ENCODE measurements at places on chromosomes 4 and X. TPM values are rescaled to one million over a fixed set of nuclear protein-coding genes. Genes with fewer than 3 reads are reported as not detected.

The CD38 gene
- total RNA-seq: 93.4 TPM

The CHRNA9 gene
- total RNA-seq: 0.82 TPM

The DDIT4L gene
- not detected for total RNA-seq

The RTL9 gene
- total RNA-seq: not detected

The EREG gene
- not detected for total RNA-seq

The AKAP14 gene
- total RNA-seq: not detected

The QRFPR gene
- not detected for total RNA-seq

GRCh38 chr4:117545039-117545438, 459.7 kb upstream of the TRAM1L1 start:
- H3K36me3 ChIP-seq: no peaks in the 10 kb centered on the region
- no peak for DNase-seq
- H3K4me1 ChIP-seq: no peaks in the 10 kb centered on the region
- H3K27me3 ChIP-seq: no peaks in the 10 kb centered on the region
- no peak overlapping the region for H3K4me3 ChIP-seq
- H3K27ac ChIP-seq: no peak overlapping the region

- no peak overlapping the region for H3K4me3 ChIP-seq
- no peak for DNase-seq
- no peaks in the 10 kb centered on the region for H3K36me3 ChIP-seq
Measured at GRCh38 chrX:143095816-143096215, 70.1 kb downstream of the SPANXN4 start.

DNA sequence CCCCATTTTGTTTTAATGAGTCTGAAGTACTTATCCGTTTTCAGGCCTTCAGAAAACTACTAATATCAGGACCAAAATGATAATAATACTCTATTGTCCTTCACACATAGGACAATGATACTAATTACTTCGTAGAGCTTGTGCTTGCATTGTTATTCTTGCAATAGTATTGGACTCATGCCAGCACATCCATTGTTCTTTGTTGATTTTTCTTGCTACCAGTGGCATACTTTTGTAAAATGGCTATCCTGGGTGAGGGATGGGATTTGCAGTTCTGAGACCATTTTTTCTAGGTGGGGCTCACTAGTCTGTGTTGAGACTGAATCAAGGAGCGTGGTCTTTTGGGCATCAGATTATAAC, 195.3 kb downstream of the MAML3 start:
- no peaks in the 10 kb centered on the region for H3K4me1 ChIP-seq
- no peak overlapping the region for H3K27ac ChIP-seq
- no peaks in the 10 kb centered on the region for H3K36me3 ChIP-seq
- peaks cover 15% of the 10 kb centered on the region for H3K27me3 ChIP-seq
- no peak overlapping the region for H3K4me3 ChIP-seq
- no peak for DNase-seq

DNA sequence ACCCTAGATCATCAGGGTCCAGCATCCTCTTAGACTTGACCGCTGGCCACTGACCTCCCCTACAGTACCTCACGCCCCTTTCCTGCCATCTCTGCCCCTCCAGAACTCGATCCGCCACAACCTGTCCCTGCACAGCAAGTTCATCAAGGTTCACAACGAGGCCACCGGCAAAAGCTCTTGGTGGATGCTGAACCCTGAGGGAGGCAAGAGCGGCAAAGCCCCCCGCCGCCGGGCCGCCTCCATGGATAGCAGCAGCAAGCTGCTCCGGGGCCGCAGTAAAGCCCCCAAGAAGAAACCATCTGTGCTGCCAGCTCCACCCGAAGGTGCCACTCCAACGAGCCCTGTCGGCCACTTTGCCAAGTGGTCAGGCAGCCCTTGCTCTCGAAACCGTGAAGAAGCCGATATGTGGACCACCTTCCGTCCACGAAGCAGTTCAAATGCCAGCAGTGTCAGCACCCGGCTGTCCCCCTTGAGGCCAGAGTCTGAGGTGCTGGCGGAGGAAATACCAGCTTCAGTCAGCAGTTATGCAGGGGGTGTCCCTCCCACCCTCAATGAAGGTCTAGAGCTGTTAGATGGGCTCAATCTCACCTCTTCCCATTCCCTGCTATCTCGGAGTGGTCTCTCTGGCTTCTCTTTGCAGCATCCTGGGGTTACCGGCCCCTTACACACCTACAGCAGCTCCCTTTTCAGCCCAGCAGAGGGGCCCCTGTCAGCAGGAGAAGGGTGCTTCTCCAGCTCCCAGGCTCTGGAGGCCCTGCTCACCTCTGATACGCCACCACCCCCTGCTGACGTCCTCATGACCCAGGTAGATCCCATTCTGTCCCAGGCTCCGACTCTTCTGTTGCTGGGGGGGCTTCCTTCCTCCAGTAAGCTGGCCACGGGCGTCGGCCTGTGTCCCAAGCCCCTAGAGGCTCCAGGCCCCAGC, 5.2 kb downstream of the FOXO4 start:
- H3K27ac ChIP-seq: peak overlapping the region; percentile 57
- H3K4me1 ChIP-seq: peaks cover 69% of the 10 kb centered on the region
- peaks cover 19% of the 10 kb centered on the region for H3K36me3 ChIP-seq
- H3K4me3 ChIP-seq: no peak overlapping the region

DNA sequence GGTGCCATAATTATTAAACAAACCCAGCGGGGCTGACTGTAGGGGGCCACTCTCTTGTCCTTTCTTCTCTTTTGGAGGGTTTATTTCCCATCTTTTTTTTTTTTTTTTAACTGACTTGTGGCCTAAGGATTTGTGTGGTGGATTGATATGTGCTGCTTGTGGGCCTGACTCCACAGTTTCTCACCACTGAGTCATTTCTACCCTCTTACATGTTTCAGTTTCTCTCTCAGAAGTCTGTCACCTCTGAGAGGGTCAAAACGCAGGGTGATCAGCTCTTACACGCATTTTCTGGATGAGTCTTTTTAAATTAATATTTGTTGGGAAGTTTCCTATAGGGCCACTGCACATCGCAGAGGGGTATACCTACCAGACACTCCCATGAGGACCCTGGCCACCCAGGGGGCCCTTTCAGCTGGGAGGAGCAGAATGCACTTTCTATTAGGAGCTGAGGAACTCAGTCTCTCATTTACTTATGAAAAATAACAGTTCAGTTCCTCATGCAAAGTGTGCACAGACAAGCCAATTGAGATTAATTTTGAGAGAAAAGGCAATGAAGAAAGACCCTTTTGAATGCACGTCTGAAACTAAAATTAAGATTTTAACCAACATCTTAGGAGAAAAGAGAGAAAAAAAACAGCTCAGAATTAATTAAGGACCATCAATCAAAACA, 407.9 kb downstream of the TECRL start:
- no peak overlapping the region for H3K4me3 ChIP-seq
- H3K36me3 ChIP-seq: no peaks in the 10 kb centered on the region
- H3K27me3 ChIP-seq: no peaks in the 10 kb centered on the region
- no peaks in the 10 kb centered on the region for H3K4me1 ChIP-seq

- H3K27me3 ChIP-seq: peaks cover 15% of the 10 kb centered on the region
- no peaks in the 10 kb centered on the region for H3K4me1 ChIP-seq
- no peak for DNase-seq
- H3K36me3 ChIP-seq: no peaks in the 10 kb centered on the region
Measured at GRCh38 chr4:48439988-48440387, 43.2 kb upstream of the SLC10A4 start.

GRCh38 chr4:164606478-164606877, 147.5 kb upstream of the SMIM31 start:
- no peak for DNase-seq
- no peaks in the 10 kb centered on the region for H3K4me1 ChIP-seq
- no peaks in the 10 kb centered on the region for H3K27me3 ChIP-seq
- H3K36me3 ChIP-seq: no peaks in the 10 kb centered on the region

- no peak overlapping the region for H3K27ac ChIP-seq
- H3K4me1 ChIP-seq: no peaks in the 10 kb centered on the region
- no peak overlapping the region for H3K4me3 ChIP-seq
- no peaks in the 10 kb centered on the region for H3K27me3 ChIP-seq
- no peak for DNase-seq
Measured at GRCh38 chr4:138500869-138501268, 258.7 kb upstream of the SLC7A11 start.

- H3K4me3 ChIP-seq: no peak overlapping the region
- no peak overlapping the region for H3K27ac ChIP-seq
- peaks cover 7% of the 10 kb centered on the region for H3K27me3 ChIP-seq
- DNase-seq: no peak
- H3K4me1 ChIP-seq: peaks cover 21% of the 10 kb centered on the region
- H3K36me3 ChIP-seq: no peaks in the 10 kb centered on the region
Measured at GRCh38 chr4:77142646-77143028, 14.4 kb upstream of the CCNG2 start.

DNA sequence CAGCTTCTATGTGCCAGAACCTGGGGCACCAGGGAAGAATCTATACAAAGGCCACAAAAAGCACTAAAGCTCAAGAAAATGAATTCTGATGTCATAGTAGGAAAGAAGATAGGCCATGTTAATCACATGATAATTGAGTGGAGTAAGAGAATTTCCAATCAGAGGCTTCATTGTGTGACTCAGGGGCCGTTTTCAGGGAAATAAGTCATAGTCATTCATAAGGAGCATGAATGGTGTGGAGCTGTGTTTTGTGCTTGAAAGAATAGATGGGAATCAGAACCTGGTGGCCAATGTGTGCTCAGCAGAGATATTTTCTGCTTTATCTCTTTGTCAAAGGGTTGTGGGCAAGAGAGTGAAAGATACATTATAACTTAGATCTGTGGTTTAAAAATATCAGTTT, 102.4 kb upstream of the ZDHHC15 start:
- no peaks in the 10 kb centered on the region for H3K27me3 ChIP-seq
- H3K27ac ChIP-seq: no peak overlapping the region
- no peak for DNase-seq
- no peak overlapping the region for H3K4me3 ChIP-seq
- H3K36me3 ChIP-seq: no peaks in the 10 kb centered on the region

GRCh38 chr4:83535520-83536361, at the start of gene GPAT3:
TSS of gene GPAT3 (plus strand) at chr4:83536108. CDS start at chr4:83536623, 515 bp downstream.
- H3K36me3 ChIP-seq: no peaks in the 10 kb centered on the region
- peak within 1 kb of the TSS; percentile 83 for H3K4me3 ChIP-seq
- peak within 1 kb of the TSS; percentile 53 for H3K27ac ChIP-seq
- DNase-seq: peak; percentile 73

- H3K27ac ChIP-seq: no peak overlapping the region
- H3K4me1 ChIP-seq: peaks cover 6% of the 10 kb centered on the region
- peaks cover 20% of the 10 kb centered on the region for H3K27me3 ChIP-seq
Measured at GRCh38 chr4:153115322-153116290, 88.6 kb upstream of the TRIM2 start.

GRCh38 chr4:173243917-173244658, 75.5 kb downstream of the GALNT7 start:
- no peak for DNase-seq
- H3K27ac ChIP-seq: no peak overlapping the region
- peaks cover 7% of the 10 kb centered on the region for H3K4me1 ChIP-seq

GRCh38 chr4:8185930-8186329, 13.2 kb upstream of the SH3TC1 start:
- H3K4me3 ChIP-seq: no peak overlapping the region
- H3K27me3 ChIP-seq: no peaks in the 10 kb centered on the region
- H3K4me1 ChIP-seq: no peaks in the 10 kb centered on the region
- H3K27ac ChIP-seq: no peak overlapping the region
- no peaks in the 10 kb centered on the region for H3K36me3 ChIP-seq
- no peak for DNase-seq
